ENCODE measurements at places on chromosomes 5 and 9.

DNA sequence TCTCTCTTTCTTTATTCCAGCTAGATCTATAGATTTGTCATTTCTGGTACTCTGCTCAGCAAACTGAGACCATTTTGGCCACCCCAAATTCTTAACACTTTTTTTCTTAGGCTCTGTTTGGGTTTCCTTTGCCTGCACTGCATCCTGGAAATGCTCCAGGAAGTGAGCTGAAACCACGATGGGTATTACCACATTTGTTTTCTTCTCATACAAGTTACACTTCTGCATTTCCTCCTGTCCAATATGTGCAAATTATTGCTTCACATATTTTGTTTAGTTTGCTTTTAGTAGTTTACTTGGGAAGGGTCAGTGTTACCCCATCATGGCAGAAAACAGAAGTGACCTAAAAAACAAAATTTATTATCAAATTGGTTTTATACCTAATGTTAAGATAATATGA lies 498.6 kb upstream of the GRIN3A start:
- no peak for DNase-seq

DNA sequence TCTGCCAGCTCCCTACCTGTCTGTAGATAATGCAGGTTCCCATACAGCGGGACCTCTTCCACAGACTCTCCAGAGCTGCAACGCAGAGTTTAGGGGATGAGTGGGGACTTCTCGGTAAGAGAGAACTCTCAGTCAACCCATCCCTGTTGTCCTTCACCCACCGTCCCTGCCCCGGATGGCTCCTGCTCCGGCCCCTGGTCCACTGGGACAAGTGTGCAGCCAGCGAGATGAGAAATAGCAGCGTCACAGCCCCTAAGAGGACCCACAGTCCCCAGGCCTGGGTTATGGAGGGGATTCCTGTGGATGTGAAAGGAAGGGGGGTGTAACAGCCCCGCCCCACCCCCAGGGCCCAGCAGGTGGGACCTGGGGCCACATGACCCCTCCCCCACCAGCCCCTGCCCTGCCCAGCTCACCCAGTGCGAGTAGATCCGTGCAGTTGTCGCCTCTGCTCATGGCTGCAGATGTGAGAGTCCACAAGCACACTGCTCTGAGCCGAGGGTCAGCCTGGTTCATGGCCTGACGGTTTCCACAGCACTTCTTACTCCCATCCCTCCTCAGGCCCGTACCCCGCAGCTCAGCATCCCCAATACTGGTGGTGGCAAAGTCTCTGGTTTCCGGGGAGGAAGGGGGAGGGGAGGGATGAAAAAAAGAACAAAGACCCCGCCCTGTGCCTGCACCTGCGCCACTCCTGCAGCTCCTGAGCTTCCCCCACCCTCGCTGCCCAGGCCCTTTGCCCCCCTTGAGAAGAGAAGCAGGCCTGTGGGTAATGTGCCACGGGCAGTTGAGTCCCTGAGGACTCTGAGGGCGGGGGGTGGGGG lies at the start of gene SIT1:
Gene SIT1 (minus strand): TSS at position 591 of the 818 bp plus-strand sequence. CDS start 78 bp downstream, at position 513.
- DNase-seq = no peak

DNA sequence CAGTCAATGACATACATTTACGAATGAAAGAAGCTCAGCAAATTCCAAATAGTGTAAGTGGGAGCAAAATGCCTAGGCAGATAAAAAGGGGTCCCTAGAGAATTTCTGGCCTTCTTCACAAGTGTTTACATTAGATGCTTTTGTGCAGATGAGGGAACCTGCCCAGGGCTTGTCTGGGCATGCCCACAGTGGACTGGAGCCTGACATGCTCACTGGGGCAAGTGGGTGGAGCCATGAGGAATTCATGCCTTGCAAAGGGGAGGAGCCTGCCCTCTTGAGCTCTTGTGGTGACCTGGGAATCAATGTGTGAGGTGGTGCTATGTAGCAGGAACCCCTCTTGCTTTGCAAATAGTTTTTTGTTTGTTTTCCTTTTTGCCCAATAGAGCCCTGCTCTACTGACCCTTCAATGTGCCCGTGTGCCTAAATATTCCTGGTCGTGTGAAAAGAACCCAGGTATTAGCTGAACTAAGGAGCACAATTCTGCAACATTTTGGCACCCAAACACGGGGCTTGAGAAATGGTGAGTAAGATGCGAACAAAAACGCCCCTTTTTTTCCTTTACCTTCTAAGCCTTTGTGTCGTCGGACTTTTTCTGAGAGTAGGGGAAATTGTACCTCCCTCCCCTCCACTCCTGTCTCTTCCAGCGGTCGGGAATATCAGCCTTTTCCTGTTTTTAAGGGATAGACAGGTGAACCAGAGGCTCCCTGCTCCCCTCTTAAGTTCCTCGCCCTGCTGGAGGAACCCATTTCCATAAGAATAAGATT lies 433.8 kb upstream of the CDH9 start:
- no peak for DNase-seq

DNA sequence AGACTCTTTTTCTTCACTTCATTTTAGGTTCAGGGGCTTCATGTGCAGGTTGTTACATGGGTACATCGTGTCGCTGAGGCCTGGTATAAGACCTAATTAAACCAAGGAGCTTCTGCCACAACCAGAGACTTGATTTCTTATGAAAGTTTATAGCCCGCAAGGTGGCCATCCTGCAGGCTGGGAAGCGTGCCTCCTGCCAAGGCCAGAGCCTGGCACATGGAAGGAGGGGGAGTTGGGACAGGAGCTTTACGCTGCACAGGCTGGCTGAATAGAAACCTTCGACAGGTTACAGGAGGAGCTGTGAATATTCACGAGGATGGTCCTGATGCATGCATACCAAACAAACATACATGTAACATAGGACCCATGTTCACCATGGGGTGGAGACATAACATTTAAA lies 50.1 kb upstream of the SIMC1 start:
- DNase-seq = no peak

- no peak for DNase-seq
Measured at GRCh38 chr9:9174358-9174757, 1374.8 kb upstream of the DMAC1 start.

DNA sequence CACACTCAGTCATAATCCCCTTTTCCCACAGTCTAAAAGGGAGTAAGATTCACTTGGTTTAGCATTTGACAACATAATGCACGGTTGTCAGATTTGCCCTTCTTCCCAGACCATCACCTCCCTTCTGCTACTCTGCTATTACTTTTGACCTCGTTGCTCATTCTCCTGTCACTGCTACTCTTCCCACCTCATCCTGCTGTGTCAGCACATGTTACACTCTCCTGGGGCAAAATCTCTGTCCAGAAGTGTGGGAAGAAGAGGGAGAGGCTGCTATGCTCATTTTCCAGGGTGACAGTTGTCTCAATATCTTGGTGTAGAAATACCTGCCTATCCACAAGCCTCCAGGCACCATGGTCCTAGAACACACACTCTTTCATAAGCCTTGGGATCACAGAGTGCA lies 449.9 kb upstream of the PIK3R1 start:
- no peak for DNase-seq

GRCh38 chr9:127540664-127541041 lies 71.4 kb upstream of the STXBP1 start:
- no peak for DNase-seq

DNA sequence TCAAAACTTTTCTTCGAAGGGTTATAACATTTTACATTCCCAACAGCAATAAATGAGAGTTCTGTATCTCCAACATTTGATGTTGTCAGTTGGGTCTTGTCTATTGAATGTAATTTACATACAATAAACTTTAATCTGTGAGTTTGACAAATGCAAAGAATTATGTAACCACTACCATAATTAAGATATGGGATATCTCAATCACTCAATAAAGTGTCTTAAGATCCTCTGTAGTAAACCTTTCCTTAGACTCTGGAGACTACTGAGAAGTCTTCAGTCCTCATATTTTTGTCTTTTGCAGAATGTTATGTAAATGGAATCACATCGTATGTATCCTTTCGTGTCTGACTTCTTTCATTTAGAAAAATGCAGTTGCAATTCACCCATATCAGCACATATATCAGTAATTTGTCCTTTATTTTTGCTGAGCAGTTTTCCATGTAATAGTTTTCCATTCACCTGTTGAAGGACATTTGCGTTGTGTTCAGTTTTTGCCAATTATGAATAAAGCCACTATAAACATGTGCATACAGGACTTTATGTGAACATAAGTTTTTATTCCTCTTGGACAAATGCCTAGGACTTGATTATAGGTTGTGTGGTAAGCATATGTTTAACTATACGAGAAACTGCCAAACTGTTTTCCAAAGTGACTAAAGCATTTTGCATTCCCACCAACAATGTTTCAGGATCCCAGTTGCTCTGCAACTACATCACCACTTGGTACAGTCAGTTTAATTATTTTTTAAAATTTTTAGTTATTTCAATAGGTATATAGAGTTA lies 784.6 kb upstream of the ZNF608 start:
- no peak for DNase-seq

DNA sequence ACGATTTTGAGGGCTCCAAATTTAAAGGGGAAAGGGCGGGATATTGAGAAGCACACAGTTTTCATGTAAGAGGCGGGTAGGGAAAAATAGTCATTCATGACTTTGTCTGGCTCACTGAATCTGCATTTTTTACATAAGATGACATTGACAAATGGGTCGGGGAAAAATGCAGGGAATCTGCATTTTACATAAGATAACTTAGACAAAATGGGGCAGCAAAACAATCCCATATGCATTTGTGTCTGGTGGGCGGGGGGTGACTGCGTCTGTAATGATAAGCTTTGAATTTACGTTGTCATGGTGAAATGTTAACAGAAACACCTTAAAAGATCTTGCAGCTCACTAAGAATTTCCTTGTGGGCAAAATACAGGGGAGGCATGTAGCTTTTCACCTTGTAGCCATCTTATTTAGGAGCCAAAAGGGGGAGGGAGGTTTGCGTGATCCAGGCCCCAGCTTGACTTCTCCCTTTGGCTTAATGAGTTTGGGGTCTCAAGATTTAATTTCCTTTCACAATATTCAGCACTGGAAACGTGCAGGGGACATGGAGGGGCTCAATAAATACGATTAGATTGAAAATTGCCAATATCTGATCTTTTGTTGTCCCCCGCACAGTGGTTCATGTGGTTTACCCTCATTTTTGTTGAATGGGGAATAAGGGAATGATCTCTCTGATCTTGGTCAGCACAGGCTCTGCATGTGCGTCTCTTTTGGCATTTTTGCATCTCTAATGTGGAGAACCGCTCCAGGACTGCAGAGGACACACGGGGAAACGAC lies 41.1 kb upstream of the GADD45G start:
- no peak for DNase-seq

GRCh38 chr5:164127527-164127926 lies 622.1 kb downstream of the MAT2B start:
- no peak for DNase-seq

DNA sequence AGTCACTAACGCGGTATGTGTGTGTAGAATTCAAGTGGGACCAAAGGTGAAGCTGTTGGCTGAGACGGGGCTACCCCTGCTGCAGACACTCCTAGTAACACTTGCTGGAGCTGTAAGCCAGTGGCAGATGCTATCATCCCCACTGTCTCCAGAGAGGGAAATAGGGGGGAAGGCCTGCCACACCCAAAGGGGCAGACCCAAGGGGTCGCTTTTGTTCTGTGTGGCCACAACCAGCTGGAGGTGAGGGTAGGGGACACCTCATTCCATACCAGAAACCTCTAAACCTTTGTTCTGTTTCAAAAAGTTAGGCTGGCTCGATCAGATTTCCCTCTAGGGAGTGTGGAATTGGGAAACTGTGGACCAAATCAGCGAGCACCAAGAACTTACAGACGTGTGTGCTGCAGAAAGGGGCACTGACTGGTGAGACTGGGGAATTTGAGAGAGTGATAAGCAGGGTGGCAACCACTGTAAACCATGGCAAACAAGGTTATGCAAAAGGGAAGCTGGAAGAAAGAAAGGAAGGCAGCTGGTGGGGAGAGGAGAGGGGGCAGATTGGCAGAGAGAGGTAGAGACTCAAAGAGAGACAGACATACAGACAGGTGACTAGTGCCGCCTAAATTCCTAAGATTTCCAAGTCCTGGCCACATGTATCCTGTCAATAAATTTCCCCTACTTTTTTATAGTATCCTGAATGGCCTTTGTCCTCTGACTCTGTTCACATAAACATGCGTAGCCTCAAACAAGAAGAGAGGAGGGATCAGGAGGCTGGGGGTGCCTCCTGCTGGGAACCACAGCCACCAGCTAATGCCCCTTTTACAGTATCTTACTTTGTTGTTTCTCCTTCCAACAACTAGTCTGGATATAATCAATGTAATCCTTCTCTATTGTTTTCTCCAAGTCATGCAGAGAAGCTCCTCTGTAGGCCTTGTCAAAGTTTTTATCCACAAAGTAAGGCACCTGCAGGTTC lies 15.6 kb upstream of the SPATA24 start:
- DNase-seq = no peak

- DNase-seq = no peak
Measured at GRCh38 chr9:132858751-132859150, 19.3 kb downstream of the AK8 start.

DNA sequence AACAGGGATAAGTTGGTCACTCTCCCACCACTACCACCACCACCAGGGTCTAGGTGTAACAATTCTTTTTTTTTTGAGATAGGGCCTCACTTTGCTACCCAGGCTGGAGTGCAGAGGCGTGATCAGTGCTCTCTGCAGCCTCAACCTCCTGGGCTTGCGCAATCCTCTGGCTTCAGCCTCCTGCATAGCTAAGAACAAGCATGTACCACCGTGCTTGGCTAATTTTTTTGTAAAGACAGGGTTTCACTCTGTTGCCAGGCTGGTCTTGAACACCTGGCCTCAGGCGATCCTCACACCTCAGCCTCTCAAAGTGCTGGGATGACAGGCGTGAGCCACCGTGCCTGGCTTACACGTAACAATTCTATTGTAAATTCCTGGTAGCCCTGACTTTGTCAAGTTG lies 27.5 kb downstream of the CORO2A start:
- no peak for DNase-seq

DNA sequence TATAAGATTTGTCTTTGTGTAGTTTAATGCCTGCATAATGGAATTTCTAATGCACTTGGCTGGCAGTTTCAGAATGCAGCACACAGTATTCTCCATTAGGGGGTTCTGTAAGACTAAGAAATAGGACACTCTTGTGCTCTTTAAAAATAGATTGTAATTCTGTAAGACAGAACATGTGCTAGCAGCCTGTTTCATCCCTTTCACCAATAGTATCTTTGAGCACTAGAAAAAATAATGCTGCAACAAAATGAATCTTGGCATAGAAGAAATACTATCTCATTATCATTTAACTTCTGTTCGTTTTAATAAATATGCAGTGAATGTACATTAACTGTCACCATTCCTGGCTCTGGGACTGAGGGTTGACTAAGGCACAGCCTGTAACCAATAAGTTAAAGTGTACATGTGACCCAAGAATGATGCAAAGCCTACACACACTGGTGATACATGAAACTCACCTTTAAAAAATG lies 23.8 kb upstream of the ZNF622 start:
- DNase-seq = no peak
